ENCODE measurements at places on chromosomes 1 and 21.

- no peak for DNase-seq
Observed at GRCh38 chr1:186476264-186477040, 15.5 kb upstream of the PDC start.

DNA sequence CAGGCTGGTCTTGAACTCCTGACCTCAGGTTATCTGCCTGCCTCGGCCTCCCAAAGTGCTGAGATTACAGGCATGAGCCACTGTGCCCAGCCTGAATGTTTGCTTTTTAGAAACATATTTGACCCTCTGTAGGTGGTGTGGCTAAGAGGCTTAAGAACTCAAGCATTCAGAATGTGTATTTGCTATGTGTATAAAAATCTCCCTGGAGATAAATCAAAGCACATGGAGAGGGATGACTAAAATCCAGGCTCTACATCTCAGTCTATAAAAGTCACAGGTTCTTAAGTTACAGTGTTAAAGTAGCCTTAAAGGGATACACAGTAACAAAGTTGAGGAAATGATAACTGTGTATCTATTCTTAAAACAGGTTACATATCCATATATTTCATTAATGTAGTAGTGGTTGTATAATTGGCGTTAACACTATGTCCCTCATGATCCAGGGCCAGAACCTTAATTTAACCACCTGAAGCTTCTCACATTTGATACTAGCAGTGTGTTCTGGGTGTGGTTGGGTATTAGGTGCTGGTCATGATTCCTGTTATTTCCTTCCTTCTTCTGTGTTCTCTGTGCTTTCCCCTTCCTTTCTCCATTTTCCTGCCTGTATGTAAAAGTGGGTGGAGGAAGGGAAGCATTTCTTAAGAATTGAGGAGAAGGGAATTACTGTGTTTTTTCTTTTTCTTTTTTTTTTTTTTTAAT lies 16.2 kb downstream of the GIPC2 start:
- no peak for DNase-seq

DNA sequence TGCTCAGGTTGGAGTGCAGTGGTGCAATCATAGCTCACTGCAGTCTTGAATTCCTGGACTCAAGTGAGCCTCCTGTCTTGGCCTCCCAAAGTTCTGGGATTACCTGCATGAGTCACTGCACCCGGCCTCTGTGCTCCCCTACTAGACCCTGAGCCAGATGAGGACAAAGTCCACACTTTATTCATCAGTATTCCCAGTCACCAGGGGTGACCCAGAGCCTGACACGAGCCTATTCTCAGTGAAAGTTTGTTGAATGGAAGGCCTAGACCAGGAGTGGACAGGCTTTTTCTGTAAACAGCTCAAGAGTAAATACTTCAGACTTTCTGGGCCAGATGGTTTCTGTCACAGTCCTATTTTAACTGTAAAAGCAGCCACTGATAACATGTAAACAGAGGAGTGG lies 68.2 kb downstream of the MAB21L3 start:
- no peak for DNase-seq

GRCh38 chr1:159291424-159291823 lies 10.7 kb upstream of the FCER1A start:
- no peak for DNase-seq

DNA sequence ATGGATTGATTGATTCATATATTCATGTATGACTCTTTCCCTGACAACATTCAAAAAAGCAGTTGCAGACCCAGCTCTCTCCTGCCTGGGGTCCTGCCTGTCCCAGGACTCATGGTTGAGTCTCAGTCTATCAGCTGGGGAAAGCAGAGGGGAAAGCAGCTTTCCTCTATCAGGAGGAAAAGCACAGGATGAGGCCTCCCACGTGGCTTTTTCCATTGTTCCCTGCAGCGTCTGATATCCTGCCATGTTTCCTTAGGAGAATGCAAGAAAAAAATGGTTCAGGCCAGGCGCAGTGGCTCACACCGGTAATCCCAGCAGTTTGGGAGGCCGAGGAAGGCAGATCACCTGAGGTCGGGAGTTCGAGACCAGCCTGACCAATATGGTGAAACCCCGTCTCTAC lies 133.0 kb upstream of the VAMP3 start:
- no peak for DNase-seq

- no peak for DNase-seq
Observed at GRCh38 chr1:114334297-114334696, 176.7 kb downstream of the TRIM33 start.

GRCh38 chr1:63858153-63858552 lies 84.3 kb downstream of the ROR1 start:
- DNase-seq: no peak

- DNase-seq: no peak
Observed at GRCh38 chr1:58487002-58487401, 59.5 kb downstream of the OMA1 start.

- DNase-seq: peak; percentile 8
Observed at GRCh38 chr1:214427871-214428277, 123.5 kb downstream of the PTPN14 start.

GRCh38 chr1:187092104-187092503 lies 263.4 kb downstream of the PLA2G4A start:
- no peak for DNase-seq

DNA sequence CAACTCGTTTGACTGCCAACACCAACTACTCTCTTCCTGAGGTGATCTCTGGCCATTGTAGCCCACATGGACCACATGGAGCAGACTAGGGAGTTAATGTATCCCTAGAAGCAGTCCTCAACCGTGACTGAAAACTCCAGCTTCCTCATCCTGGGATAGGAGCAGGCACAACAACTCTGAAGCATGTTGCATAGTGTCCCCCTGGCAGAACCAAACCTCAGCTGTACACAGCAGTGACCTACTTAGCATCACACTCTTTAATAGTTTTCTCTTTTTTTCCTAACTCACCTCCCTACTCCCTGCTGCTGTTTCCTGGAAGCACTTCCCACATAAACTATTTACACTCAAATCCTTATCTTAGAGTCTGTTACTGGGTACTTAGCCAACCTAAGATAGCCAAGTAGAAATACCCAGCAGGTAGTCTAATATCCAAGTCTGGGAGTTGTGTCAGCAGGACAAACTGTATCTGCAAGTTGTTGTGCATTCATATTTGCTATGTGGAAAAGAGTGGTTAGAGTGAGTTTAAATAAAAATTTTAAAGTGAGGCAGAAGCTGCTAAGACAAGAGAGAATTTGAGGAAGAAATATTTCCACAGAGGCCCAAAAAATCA lies 228.8 kb downstream of the LTN1 start:
- no peak for DNase-seq

DNA sequence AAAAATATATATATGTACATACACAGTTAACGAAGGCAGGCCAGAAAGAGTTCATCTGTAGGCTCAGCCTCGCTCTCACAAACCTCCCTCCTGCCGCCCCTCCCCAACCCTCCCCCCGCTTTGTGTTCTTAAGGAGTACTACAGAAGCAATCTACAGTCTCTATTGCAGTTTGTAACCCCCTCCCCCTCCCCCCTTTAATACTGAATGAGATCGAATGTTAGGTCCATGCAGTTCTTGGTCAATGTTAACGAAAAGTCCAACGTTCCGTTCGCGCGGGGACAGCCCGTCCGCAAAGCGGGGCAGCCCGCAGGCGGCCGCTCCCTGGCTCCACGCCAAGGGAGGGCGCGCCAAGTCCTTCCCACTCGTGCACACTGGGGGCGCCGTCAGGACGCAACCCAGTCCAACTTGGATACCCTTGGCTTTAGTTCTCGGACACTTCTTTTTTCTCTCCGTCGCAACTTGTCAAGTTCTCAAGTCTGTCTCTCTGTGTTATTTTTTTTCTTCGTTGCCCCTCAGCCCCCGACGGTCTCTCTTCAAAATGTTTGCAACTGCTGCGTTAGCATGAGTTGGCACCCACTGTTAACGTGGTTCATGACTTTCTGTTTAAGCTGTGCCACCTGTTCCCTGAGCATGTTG lies 2.2 kb downstream of the JUN start:
- DNase-seq: peak; percentile 25

GRCh38 chr21:42310411-42311001 lies 4.7 kb downstream of the TFF3 start:
- DNase-seq: no peak

- DNase-seq: no peak
Observed at GRCh38 chr1:25523542-25523941, 19.9 kb upstream of the LDLRAP1 start.

DNA sequence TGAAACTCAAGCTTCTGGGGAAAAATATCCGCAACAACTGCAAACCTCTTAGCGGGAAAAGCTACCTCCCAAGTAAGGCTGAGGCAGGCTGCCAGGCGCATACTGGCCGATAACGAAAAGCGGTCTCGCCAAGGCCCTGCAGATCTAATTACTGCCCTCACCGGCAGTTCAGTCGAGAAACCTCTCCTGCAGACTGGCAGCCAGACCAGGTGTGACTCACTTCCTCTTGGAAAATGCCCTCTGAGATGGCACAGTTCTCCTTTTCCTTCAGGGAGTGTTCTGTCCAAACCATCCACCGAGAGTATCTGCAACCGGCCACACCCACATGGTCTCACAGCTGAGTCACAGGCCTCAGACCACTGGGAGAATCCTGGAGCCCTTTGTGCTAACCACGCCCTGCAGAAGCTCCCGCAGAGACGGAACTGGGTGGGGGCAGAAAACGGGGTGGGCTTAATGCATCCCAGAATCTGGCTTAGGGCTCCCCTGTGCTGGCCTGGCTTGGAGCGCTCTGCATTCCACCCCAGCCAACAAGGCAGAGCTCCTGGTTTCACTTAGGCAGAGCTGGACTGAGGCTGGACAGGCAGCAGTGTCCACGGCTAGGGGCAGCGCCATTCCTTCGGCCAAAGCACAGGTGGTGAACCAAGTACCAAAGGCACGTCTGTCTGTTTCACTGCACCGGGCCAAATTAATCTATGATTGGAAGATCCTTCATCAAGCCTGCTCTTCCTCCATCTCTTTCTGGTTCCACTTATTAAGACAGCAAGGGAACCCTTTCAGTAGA lies 1.2 kb downstream of the S100A10 start:
- DNase-seq: no peak

DNA sequence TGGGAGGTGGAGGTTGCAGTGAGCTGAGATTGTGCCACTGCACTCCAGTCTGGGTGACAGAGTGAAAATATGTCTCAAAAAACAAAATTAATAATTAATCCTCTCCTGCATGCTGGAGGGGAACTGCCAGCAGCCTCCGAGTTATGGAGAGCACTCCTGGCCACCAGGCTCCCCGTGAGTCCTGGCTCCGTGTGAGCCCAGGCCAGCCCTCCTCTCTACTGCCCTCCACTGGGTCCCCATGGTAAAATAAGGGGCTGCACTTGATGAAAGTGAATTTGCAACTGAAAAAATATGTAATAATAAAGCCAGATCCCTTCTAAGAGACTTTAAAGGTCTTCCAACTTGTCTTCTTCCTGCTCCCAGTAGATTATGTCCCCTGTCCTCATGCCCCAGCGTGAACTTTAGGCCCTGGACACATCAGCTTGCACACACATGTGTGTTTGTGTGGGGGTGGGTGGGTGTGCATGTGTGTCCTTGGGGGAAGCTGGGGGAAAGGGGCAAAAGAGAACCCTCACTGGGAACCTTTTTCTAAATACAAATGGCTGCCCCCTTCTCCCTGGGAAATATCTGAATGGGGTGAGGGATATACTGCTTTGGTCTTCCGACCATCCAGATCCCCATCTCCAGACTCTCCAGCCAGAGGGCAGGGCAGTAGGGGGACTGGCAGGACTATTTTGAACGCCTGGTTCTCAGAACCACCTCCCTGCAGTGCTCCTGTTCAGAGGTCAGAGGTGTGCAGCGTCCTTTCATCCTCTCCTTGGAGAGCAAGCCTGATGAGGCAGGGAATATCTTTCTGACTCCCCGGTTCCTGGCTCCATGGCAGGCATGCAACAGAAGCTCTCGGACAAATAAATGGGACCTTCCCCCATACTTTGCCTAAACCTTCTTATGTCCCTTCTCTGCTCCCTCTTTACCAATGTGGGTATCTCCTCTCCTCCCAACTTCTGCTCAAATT lies 26.2 kb downstream of the NEK2 start:
- no peak for DNase-seq

- DNase-seq: no peak
Observed at GRCh38 chr1:8809342-8809736, 8.1 kb downstream of the RERE start.

- no peak for DNase-seq
Observed at GRCh38 chr1:116869611-116870010, 40.1 kb upstream of the PTGFRN start.

GRCh38 chr1:201218409-201218808 lies 27.8 kb downstream of the IGFN1 start:
- DNase-seq: no peak

GRCh38 chr21:46078978-46079351 lies 18.9 kb upstream of the COL6A2 start:
- no peak for DNase-seq

DNA sequence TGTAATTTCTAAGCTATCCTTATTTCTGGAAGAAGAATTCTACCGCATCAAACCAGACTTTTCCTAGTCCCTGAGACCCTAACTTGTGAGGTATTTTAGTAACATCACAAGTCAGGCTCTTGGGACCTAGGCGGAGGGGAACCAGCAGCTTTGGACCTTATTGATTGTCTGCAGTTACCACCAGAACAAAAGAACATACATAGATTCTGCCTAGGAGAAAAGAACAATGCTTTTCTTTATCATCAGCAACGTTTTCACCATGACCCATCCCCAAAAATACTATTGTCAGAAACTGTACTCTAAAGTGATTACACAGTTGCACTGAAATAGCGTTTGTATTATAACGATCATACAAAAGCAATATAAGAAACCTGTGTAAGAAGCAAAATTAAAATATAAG lies 860.4 kb downstream of the USP25 start:
- no peak for DNase-seq

DNA sequence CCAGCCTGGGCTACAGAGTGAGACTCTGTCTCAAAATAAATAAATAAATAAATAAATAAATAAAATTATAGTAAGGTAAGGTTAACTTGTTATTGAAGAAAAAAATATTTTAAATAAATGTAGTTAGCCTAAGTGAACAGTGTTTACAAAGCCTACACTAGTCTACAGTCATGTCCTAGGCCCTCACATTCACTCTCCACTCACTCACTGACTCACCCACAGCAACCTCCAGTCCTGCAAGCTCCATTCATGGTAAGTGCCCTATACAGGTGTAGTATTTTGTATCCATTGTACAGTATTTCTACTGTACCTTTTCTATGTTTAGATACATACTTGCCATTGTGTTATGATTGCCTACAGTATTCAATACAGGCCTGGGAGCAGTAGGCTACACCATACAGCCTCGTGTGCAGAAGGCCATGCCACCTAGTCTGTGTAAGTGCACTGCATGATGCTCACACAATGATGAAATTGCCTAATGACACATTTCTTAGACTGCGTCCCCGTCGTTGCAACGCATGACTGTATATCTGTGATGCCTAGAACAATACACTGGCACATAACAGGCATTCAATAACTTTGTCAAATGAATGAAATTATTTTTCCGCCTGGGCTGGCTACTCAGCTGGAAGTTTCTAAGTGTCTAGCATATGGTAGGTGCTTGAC lies 14.8 kb downstream of the KCNN3 start:
- no peak for DNase-seq
